ENCODE measurements at places on chromosomes 1 and 21.
A peak's percentile ranks its signal among the peaks of the same experiment; 100 is the strongest.

GRCh38 chr1:175885326-175885725 is 141.9 kb upstream of the TNR start:
- DNase-seq, result no peak
- H3K4me3 ChIP-seq, result no peak overlapping the region
- no peaks in the 10 kb centered on the region for H3K27me3 ChIP-seq
- H3K27ac ChIP-seq, result no peak overlapping the region

- peak overlapping the region; percentile 66 for H3K27ac ChIP-seq
- no peak for DNase-seq
- no peaks in the 10 kb centered on the region for H3K27me3 ChIP-seq
- H3K4me1 ChIP-seq, result no peaks in the 10 kb centered on the region
These were observed 70.0 kb upstream of the MAGI3 start for GRCh38 chr1:113320272-113320671.

- H3K4me1 ChIP-seq, result no peaks in the 10 kb centered on the region
- no peak overlapping the region for H3K4me3 ChIP-seq
- DNase-seq, result no peak
These were observed 212.6 kb downstream of the GREM2 start for GRCh38 chr1:240399381-240399780.

GRCh38 chr1:116725798-116726197 is 28.4 kb upstream of the CD2 start:
- no peaks in the 10 kb centered on the region for H3K4me1 ChIP-seq
- no peaks in the 10 kb centered on the region for H3K36me3 ChIP-seq
- H3K27ac ChIP-seq, result no peak overlapping the region
- H3K4me3 ChIP-seq, result no peak overlapping the region
- H3K27me3 ChIP-seq, result no peaks in the 10 kb centered on the region
- DNase-seq, result no peak

DNA sequence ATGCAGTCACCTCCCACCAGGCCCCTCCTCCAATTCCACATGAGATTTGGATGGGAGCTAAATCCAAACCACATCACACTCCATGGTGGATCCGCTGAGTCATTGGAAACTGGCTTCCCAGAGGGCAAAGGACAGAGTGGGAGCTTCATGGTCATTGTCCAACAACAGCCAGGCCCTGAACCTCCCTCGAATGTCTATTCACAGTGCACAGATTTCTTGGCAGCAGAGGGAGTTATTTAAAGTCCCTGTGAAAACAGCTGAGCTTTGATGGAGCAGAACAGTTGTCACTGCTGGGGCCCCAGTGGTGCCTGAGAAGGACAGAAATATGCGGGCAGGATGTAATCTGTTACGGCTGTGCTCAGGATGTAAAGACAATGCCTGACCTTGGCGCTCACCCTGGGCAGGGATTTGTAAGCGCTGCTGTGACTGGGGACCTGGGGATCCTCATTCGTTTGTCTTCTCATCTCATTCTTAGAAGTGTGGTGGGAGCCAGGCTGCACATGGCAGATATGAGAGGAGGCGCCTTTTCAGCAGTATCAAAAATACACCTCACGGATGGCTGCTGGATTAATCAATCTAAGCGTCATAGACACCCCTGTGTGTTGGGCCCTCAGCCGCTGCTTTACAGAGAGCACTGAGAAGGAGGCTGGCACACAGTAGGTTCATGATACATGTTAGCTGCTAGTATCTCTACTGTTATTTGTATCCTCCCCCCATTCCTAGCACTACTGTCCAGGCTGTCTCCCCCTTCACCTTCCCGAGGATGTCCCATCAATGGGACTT is 439.4 kb downstream of the PTPRU start:
- no peaks in the 10 kb centered on the region for H3K36me3 ChIP-seq
- no peaks in the 10 kb centered on the region for H3K27me3 ChIP-seq
- H3K27ac ChIP-seq, result no peak overlapping the region
- no peak overlapping the region for H3K4me3 ChIP-seq
- no peaks in the 10 kb centered on the region for H3K4me1 ChIP-seq

- no peak for DNase-seq
- peaks cover 23% of the 10 kb centered on the region for H3K4me1 ChIP-seq
- no peak overlapping the region for H3K27ac ChIP-seq
- H3K36me3 ChIP-seq, result no peaks in the 10 kb centered on the region
- no peak overlapping the region for H3K4me3 ChIP-seq
These were observed 5.1 kb upstream of the OLIG2 start for GRCh38 chr21:33020558-33021100.

DNA sequence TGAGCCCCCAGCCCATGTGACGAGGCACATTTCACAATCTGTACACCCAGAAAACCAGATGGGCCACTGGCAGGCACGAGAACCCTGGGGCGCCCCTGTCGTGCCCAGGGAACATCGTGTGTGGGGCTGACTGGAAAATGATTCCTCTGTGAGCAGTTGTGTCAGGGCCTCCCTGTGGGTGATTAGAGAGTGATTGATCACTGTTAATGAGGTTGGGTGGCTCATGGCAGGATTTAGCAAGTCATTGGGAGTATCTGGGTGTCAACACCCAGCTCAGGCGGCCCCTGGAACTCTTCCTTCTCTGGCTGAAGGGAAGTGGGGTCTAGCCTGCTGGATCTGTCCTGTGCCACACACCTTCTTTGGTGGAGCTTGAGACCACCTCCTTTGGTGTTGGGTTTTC is 5.7 kb downstream of the GRHL3 start:
- H3K4me3 ChIP-seq, result no peak overlapping the region
- peaks cover 3% of the 10 kb centered on the region for H3K27me3 ChIP-seq
- no peak overlapping the region for H3K27ac ChIP-seq
- no peak for DNase-seq
- no peaks in the 10 kb centered on the region for H3K4me1 ChIP-seq

GRCh38 chr1:11925938-11926292 is 312 bp downstream of the KIAA2013 start:
- peak overlapping the region; percentile 59 for H3K4me3 ChIP-seq
- H3K36me3 ChIP-seq, result peaks cover 28% of the 10 kb centered on the region
- peak; percentile 75 for DNase-seq
- peaks cover 43% of the 10 kb centered on the region for H3K4me1 ChIP-seq

- H3K4me3 ChIP-seq, result no peak overlapping the region
- peaks cover 37% of the 10 kb centered on the region for H3K36me3 ChIP-seq
- H3K27ac ChIP-seq, result no peak overlapping the region
- H3K27me3 ChIP-seq, result no peaks in the 10 kb centered on the region
- peaks cover 17% of the 10 kb centered on the region for H3K4me1 ChIP-seq
These were observed 8.1 kb downstream of the RHOU start for GRCh38 chr1:228743405-228743804.

- peaks cover 42% of the 10 kb centered on the region for H3K36me3 ChIP-seq
- DNase-seq, result no peak
- H3K27ac ChIP-seq, result no peak overlapping the region
- peaks cover 8% of the 10 kb centered on the region for H3K4me1 ChIP-seq
- no peaks in the 10 kb centered on the region for H3K27me3 ChIP-seq
These were observed 17.3 kb downstream of the METTL13 start for GRCh38 chr1:171798765-171799164.

- H3K4me3 ChIP-seq, result no peak overlapping the region
- no peak for DNase-seq
- H3K4me1 ChIP-seq, result peaks cover 4% of the 10 kb centered on the region
- H3K36me3 ChIP-seq, result no peaks in the 10 kb centered on the region
- H3K27me3 ChIP-seq, result no peaks in the 10 kb centered on the region
These were observed 4.3 kb upstream of the KIF14 start for GRCh38 chr1:200624679-200625335.

GRCh38 chr21:30642564-30642963 is at the start of gene KRTAP20-3:
TSS of gene KRTAP20-3 (plus strand) at chr21:30642864.
- no peaks in the 10 kb centered on the region for H3K36me3 ChIP-seq
- no peak within 1 kb of the TSS for H3K27ac ChIP-seq

GRCh38 chr1:208189183-208189582 is 55.0 kb downstream of the PLXNA2 start:
- no peak for DNase-seq
- no peaks in the 10 kb centered on the region for H3K27me3 ChIP-seq
- no peak overlapping the region for H3K27ac ChIP-seq
- peaks cover 3% of the 10 kb centered on the region for H3K36me3 ChIP-seq

DNA sequence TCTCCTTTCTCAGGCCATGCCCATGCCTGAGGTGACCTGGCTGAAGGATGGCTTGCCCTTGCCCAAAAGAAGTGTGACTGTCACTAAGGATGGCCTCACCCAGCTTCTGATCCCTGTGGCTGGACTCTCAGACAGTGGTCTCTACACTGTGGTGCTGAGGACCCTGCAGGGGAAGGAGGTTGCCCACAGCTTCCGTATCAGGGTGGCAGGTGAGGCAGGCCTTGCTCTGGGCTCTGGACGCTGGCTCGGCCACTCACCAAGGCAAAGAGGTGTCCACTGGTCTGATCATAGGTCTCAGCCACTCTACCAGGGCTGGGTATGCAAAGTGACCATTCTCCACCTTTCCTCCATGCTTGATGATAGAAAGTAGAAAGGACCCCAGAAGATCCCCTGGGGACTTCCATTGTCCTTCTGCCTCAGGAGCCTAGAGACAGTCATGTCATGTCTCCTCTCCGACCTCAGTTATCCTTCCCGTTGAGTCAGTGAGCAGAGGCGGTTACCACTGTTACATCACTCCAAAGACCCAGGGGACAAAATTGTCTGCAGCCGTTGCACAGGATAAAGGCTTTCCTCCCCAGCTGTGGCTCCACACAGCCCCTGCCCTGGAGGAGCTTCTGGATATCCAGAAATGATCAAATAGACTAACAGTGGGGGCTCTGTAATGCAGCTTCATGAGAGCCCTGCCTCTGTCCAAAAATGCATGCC is 34.2 kb downstream of the IGFN1 start:
- no peaks in the 10 kb centered on the region for H3K36me3 ChIP-seq
- H3K4me3 ChIP-seq, result no peak overlapping the region
- no peaks in the 10 kb centered on the region for H3K27me3 ChIP-seq

- no peaks in the 10 kb centered on the region for H3K36me3 ChIP-seq
- peaks cover 74% of the 10 kb centered on the region for H3K4me1 ChIP-seq
- H3K27ac ChIP-seq, result peak overlapping the region; percentile 79
These were observed 6.9 kb downstream of the TNFRSF1B start for GRCh38 chr1:12173631-12174121.
